ENCODE measurements at places on chromosomes 3 and 15.

- peak; percentile 46 for DNase-seq
Observed at GRCh38 chr15:81002331-81003096, 1.8 kb downstream of the TLNRD1 start.

DNA sequence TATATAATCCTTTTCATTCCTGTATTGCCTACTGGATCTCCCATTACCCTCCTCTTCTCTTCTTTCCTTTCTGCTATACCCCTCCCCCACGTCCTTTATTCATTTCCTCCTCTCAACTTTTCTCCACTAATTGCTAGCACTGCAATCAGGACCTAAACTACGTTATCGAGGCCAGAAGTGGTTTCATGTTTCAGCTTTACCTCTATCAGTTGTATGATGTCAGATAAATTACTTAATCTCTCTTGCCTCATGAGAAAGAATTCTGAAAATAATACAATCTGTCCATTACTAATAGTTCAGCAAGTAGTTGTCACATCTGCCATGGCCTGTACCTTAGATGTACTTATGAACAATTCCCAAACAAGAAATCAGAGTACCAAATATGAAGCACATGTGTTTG lies 10.6 kb downstream of the POPDC2 start:
- DNase-seq = no peak

- no peak for DNase-seq
Observed at GRCh38 chr15:54159012-54159411, 180.8 kb downstream of the UNC13C start.

DNA sequence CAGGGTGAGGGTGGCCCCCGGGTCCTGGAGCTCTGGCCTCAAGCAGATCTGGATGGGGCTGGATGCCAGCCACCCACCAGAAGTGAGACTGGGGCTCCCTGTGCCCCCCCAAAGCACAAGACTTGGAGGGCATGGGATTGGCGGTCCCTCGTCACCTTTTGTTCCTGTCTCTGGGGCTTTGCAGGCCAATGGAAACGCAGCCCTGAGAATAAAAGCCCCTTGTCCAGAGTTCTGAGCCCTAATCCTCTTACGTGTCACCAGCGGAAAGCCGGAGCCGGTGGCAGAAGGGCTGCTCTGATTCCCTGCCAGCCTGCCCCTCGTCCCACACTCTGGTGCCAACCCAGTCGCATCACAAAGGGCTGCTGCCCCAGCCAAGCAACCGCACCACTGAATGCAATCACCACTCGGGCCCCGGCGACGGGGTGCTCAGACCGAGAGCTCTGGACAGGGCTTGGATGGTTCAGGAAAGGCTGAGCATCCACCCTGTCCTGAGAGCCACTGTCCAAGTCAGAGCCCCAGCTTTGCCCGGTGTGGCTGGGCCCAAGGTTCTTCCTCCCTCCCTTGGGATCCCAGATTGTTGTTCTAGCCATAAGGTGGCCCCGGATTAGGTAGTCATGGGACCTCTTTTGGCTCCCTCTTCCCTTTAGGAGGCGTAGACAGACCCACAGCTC lies 22.8 kb upstream of the ELP6 start:
- DNase-seq = no peak

GRCh38 chr15:74826364-74826819 lies at the start of gene CPLX3:
Gene CPLX3 (plus strand): TSS chr15:74826627. CDS start chr15:74826704, 77 bp downstream.
- no peak for DNase-seq

DNA sequence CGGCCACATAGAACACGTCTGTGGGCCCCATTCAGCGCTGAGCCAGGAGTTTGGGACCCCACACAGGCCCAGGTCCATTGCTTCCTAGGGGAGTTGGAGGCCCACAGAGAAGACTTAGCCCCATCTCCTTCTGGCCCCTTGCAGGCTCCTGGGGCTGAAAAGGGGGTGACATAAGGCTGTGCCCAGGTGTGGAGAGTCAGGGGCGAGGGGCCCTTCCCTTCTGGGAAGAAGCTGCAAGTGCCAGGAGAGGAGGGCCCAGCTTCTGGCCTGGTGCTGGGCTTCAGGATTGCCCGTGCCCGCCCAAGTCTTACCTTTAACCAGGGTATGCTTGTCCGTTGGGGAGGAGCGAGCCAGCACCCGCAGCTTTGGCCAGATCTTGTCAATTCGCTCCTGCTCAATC lies 28.9 kb upstream of the SEC13 start:
- no peak for DNase-seq

- DNase-seq = peak; percentile 58
Observed at GRCh38 chr3:19934098-19934566, at the start of gene EFHB. Gene EFHB (minus strand): TSS chr3:19934217. CDS start chr3:19934018, 199 bp downstream.

GRCh38 chr3:71168880-71169411 lies 414.6 kb downstream of the FOXP1 start:
- DNase-seq = peak; percentile 61

DNA sequence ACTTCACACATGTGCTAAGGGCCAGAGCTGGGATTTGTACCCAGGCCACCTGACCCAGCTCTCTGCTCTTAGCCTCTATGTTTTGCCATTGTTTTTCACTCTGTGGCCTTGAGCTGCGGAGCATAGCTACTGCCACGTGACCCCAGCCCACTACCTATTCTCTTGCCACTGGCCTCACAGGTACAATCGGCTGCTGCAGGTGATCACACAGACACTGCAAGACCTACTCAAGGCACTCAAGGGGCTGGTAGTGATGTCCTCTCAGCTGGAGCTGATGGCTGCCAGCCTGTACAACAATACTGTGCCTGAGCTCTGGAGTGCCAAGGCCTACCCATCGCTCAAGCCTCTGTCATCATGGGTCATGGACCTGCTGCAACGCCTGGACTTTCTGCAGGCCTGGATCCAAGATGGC lies 46.2 kb downstream of the SEMA3G start:
- no peak for DNase-seq

- DNase-seq = peak; percentile 73
Observed at GRCh38 chr15:77507911-77508310, 87.2 kb downstream of the HMG20A start.

DNA sequence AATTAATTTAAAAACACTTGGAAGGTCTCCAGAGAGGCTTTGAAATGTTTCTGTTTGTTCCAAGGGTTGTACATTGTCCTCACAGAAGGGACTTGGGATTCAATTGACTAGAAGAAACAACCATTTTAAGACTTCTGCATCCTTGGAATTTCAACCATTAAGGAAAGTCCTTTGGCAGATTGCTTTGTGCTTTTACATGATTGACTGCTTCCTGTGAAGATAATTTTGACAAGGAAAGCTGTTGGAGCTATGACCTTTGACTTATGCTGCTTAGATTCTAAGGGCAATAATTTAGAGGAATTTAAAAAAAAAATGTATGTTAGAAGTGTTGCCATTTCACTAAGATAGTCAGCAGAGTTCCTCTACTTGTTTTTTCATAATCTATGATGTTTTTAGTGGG lies 483.9 kb upstream of the TBL1XR1 start:
- DNase-seq = no peak

GRCh38 chr3:127914584-127914983 lies 448 bp upstream of the KBTBD12 start:
- DNase-seq = peak; percentile 6

- DNase-seq = no peak
Observed at GRCh38 chr15:48914717-48915116, 36.8 kb downstream of the EID1 start.

DNA sequence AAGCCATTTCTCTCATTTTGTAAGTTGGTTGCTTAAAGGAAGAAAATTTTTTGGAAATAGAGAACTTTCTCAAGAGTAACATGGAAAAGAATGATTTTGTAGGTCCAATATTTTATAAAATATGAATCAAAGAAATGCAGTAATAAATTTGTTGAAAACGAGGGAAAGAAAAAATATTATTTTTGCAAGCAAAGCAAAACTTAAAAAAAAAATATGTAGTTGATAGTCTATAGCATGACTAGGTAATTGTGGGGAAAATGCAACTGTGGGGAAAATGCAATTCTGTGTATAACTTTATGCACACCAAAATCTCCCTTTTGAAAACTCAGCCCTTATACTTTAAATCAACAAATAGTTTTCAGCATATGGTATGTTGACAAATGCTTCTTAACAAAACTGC lies 604.0 kb upstream of the AGTR1 start:
- DNase-seq = no peak

DNA sequence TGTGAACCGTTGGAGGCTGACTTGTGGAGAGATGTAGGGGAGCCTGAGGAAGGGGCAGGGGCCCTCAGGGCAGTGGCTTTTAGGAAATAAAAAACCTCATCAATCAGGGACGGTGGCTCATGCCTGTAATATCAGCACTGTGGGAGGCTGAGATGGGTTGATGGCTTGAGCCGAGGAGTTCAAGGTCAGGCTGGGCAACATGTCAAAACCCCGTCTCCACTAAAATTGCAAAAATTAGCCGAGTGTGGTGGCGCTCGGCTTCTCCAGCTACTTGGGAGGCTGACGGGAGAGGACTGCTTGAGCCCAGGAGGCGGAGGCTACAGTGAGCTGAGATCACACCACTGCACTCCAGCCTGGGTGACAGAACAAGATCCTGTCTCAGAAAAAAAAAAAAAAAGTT lies 7.6 kb downstream of the TTC23 start:
- DNase-seq = no peak

- no peak for DNase-seq
Observed at GRCh38 chr15:30073915-30074314, 8.8 kb upstream of the GOLGA8J start.

GRCh38 chr3:13663781-13664535 lies 115.0 kb downstream of the FBLN2 start:
- DNase-seq = no peak

GRCh38 chr3:45171283-45171682 lies 25.1 kb upstream of the CDCP1 start:
- no peak for DNase-seq

DNA sequence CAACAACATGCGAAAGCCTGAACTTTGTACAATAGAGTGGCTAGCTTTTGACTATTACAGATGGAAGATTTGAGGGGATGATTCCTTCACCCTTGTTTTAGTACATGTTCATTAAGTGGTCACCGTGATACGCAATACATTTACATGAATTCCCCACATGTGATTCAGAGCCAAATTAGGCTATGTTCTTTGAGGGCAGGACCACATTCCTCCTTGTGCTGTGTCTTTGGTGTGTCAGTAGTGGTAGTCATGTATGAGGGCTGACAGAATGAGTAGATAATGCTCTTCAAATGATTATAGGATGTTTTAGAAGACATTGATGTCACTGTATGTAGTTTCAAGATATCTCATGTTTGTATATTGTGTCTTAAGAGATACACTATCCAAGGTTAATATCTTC lies 12.1 kb downstream of the PTPRG start:
- no peak for DNase-seq

- no peak for DNase-seq
Observed at GRCh38 chr3:51712511-51712931, 5.7 kb downstream of the GRM2 start.

GRCh38 chr3:131216801-131217200 lies 164.8 kb upstream of the NUDT16 start:
- DNase-seq = no peak

- DNase-seq = no peak
Observed at GRCh38 chr3:131386429-131387165, 5.0 kb downstream of the NUDT16 start.

GRCh38 chr3:119913021-119913420 lies 131.1 kb downstream of the NR1I2 start:
- no peak for DNase-seq

GRCh38 chr15:41417418-41418195 lies 712 bp downstream of the RTF1 start:
- no peak for DNase-seq

- DNase-seq = no peak
Observed at GRCh38 chr15:75840659-75841058, 2.6 kb upstream of the UBE2Q2 start.

DNA sequence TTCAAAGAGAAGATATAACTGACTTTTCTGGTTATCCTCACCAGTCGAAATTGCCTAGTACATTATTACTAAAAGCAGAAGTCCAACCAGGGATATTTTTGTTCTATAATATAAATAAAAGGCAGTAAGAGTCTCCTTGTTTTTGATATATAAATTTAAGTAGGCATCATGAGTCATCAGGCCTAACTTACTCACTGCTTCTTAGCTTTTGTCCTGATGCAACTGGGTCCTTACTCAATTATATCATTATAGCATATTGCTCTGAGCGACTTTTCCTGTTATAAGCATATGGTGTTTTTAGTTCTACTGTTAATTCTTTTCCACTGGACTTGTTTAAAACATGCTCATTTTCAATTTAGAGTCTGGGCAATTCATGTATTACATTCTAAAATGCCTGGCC lies 910.1 kb downstream of the MCTP2 start:
- DNase-seq = no peak

DNA sequence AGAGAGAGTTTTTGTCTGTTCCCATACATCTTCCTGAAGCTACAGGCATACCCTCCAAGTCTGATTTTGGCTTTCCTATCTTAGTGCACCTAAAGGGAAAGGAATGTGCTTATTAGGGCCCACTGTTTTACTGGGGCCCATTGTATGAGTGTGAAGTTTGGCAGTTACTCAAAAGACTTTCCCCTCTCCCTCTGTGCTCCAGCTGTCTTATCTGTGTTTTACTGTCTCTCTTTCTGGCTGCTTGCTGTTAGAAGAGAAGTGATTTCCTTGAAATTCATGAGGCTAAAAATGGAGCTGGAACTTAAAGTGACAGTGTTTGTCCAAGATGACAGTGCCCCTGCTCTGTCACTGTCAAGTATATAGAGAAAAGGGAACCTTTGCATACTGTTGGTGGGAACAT lies 436.2 kb downstream of the OCA2 start:
- no peak for DNase-seq

DNA sequence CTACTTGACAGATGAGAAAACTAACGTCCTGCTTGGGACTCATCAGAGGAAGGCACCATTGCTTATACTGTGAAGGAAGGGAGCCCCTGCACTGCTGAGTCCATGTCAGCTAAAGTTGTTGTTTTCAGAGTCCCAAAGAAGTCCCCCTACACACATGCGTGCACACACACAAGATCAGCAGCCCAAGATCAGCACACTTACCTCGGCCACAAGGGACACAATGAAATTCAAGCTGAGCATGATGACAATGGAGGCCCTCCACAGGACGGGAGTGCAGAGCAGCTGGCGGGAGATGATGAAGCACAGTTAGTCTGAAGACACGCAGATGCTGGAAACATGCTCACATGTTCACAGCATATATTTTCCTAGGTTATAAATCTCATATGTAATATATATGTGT lies 28.6 kb upstream of the ATP13A5 start:
- DNase-seq = no peak

DNA sequence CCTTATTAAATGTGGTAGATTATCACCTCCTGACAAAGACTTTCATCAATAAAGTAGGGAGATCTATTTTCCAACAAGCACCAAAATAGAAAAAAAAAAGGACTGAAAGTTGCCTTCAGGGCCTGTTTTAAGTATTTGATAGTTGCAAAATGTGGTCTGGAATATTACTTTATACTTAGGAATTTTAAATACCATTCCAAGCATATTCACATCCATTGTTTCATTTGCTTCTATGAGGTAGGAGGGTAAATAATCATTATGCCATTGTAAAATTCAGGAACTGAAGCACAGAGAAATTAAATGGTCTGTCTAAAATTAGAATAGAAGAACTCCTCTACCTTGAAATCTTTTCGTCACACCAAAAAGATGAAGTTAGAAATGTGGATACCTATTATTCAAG lies 110.0 kb downstream of the TMCC1 start:
- no peak for DNase-seq

GRCh38 chr3:12660196-12660595 lies 3.7 kb downstream of the RAF1 start:
- no peak for DNase-seq

Data from NCI-H526 (cell line).